Activated T-cell treated with anti-CD3 and anti-CD28 coated beads, Interleukin-2, amount 50 U/mL, for 72 hours (primary cell): ENCODE measurements at places on chromosomes 5 and 9.

DNA sequence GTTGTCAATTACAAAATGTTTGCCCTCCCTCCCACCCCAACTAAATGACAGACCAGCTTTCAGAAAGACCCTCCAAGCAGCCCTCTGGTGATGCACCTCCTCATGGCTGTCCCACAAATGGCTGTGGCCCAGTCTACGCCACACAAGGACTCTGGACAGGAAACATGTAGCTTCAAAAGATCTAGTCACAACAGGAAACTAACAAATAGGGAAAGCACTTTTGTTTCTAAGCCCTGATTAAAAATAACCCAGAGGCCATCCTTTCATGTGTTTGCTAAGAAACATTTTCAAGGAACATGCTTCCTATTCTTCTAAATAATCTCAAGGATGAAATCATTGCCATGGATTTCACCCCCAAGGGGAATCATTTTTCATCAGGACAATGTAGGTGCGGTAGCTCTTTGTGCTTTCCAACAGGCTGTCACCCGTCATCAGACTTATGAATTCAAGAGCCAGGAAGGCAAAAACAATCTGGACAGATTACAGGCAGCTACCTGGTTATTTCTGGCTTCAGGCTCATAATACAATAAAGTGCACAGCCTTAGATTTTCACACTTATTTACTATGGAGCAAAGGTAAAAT, 20.1 kb downstream of the PCSK1 start:
- no peaks in the 10 kb centered on the region for H3K36me3 ChIP-seq
- DNase-seq, result no peak
- H3K27ac ChIP-seq, result no peak overlapping the region
- H3K4me1 ChIP-seq, result no peaks in the 10 kb centered on the region
- peaks cover 7% of the 10 kb centered on the region for H3K27me3 ChIP-seq

- no peak overlapping the region for H3K4me3 ChIP-seq
- H3K27me3 ChIP-seq, result peaks cover 13% of the 10 kb centered on the region
- no peak overlapping the region for H3K27ac ChIP-seq
- no peaks in the 10 kb centered on the region for H3K4me1 ChIP-seq
Measured at GRCh38 chr5:158922263-158922592, 177.5 kb downstream of the EBF1 start.

- H3K4me1 ChIP-seq, result peaks cover 9% of the 10 kb centered on the region
- H3K36me3 ChIP-seq, result peaks cover 9% of the 10 kb centered on the region
- DNase-seq, result no peak
Measured at GRCh38 chr9:75064307-75065025, 23.5 kb downstream of the NMRK1 start.

DNA sequence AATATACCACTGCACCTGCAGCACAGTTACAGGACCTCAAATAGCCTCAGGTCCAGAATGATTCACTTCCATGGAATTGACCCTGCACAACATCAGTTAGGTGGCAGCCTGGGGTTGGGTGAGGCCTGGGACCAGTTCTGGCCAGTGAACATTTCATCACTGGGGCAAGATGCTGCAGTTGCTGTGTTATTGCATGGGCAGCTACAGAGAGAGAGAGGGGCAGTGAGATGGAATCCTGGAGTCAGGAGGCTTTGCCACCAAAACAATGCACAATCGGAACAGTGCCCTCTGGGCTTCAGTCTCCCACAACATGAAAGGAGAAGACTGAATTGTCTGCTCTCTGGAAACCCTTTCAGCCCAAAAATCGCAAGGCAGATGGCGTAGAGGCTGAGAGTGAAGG, 51.8 kb downstream of the SH3TC2 start:
- H3K27ac ChIP-seq, result no peak overlapping the region
- no peak for DNase-seq
- H3K4me1 ChIP-seq, result no peaks in the 10 kb centered on the region
- no peaks in the 10 kb centered on the region for H3K27me3 ChIP-seq
- H3K4me3 ChIP-seq, result no peak overlapping the region
- H3K36me3 ChIP-seq, result no peaks in the 10 kb centered on the region

GRCh38 chr9:19583890-19584289, 175.1 kb downstream of the ACER2 start:
- no peaks in the 10 kb centered on the region for H3K36me3 ChIP-seq
- no peak for DNase-seq
- no peaks in the 10 kb centered on the region for H3K4me1 ChIP-seq
- H3K27me3 ChIP-seq, result peaks cover 7% of the 10 kb centered on the region

GRCh38 chr9:128399861-128400260, 20.8 kb upstream of the CERCAM start:
- no peak overlapping the region for H3K27ac ChIP-seq
- peaks cover 5% of the 10 kb centered on the region for H3K4me1 ChIP-seq
- H3K36me3 ChIP-seq, result no peaks in the 10 kb centered on the region
- H3K27me3 ChIP-seq, result peaks cover 15% of the 10 kb centered on the region

DNA sequence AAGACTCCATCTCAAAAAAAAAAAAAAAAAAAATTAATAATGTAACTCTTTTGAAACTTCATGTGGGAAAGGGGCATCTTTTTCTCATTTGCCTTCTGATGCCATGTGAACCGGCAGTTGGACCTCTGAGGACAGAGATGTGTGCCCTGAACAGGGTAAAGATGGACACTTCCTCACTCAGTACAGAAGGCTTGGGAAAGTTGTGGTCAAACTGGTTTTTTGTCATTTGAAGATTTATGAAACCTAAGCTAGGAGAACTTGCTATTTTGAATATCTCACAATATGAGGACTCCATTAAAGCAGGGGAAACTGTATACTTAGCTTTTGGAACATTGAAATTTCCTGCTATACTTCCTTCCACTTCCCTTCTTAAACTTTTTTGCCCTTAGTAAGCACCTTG, 147.5 kb upstream of the ALDH1B1 start:
- H3K27me3 ChIP-seq, result no peaks in the 10 kb centered on the region
- H3K36me3 ChIP-seq, result no peaks in the 10 kb centered on the region
- H3K4me3 ChIP-seq, result no peak overlapping the region
- H3K27ac ChIP-seq, result no peak overlapping the region
- DNase-seq, result no peak
- no peaks in the 10 kb centered on the region for H3K4me1 ChIP-seq

GRCh38 chr9:129459547-129460322, 161.2 kb downstream of the C9orf50 start:
- peaks cover 43% of the 10 kb centered on the region for H3K4me1 ChIP-seq
- no peaks in the 10 kb centered on the region for H3K36me3 ChIP-seq
- H3K27ac ChIP-seq, result no peak overlapping the region
- peak overlapping the region; percentile 86 for H3K4me3 ChIP-seq
- DNase-seq, result peak; percentile 49

GRCh38 chr9:133525677-133526076, 918 bp upstream of the MYMK start:
- DNase-seq, result no peak
- H3K36me3 ChIP-seq, result no peaks in the 10 kb centered on the region
- H3K27ac ChIP-seq, result no peak overlapping the region
- H3K4me1 ChIP-seq, result peaks cover 4% of the 10 kb centered on the region
- no peak overlapping the region for H3K4me3 ChIP-seq

DNA sequence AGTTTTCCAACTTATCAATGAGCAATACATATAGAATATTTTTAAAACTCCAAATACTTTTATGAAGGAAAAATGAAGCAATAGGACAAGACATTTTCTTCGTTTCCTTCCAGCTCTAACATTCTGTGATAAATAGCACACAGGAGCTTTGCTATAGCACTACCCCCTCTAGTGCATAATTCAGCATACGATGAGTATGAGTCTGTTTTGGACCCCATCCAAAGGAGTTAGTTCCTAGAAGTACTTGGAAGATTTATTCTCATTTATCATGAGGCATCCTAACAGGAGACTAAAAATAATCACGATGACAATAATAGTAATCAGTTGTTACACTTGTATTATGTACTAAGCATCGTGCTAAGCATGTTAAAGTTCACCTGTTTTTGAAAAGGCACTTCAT, 1061.3 kb upstream of the DMAC1 start:
- peaks cover 16% of the 10 kb centered on the region for H3K4me1 ChIP-seq
- H3K27ac ChIP-seq, result no peak overlapping the region
- H3K36me3 ChIP-seq, result peaks cover 2% of the 10 kb centered on the region
- H3K4me3 ChIP-seq, result no peak overlapping the region
- DNase-seq, result no peak
- peaks cover 38% of the 10 kb centered on the region for H3K27me3 ChIP-seq

GRCh38 chr9:6711403-6711802, 46.4 kb upstream of the KDM4C start:
- no peaks in the 10 kb centered on the region for H3K4me1 ChIP-seq
- H3K4me3 ChIP-seq, result no peak overlapping the region
- DNase-seq, result no peak
- H3K36me3 ChIP-seq, result peaks cover 1% of the 10 kb centered on the region

DNA sequence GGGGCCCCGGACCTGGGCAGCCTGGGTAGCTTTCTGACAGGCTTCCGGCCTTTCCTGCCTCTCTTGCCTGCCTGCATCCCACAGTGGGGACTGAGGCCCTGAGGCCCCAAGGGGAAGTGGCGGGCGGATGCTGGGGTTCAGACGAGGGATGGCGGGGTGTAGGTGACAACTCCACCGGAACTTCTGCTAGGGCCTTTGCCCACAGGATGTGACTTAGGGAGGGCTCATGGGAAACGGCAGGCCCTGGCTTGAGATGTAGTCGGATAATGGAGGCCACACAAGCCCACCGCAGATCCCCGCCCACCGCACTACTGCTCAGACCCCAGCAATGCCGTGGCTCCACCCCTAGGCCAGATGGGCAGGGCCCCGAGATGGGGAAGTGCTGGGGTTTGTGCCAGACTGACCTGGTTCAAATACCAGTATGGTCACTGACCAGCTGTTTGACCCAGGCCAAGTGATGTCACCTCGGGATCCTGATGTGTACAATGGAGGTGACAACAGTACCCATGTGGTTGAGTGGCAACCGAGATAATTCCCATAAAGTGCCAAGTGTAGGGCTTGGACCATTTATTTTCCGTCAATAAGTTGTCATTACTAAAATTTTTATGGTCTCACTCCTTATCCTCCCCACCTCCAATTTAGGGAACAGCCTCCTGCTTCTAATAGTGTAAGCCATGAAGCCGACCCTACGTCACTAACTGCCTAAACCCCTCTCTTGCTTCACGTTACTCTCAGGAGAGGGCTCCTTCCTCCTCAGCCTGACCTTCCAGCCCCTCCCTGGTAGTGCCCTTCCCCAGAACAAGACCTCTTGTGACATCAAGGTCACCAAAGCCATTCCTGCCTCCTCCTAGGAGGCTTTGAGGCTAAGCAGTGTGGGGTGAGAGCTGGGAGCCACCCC, 2.5 kb upstream of the CDK9 start:
- H3K27me3 ChIP-seq, result no peaks in the 10 kb centered on the region
- H3K27ac ChIP-seq, result peak overlapping the region; percentile 96
- peaks cover 77% of the 10 kb centered on the region for H3K4me1 ChIP-seq
- H3K4me3 ChIP-seq, result peak overlapping the region; percentile 82
- peak; percentile 82 for DNase-seq

- peaks cover under 1% of the 10 kb centered on the region for H3K36me3 ChIP-seq
- H3K4me1 ChIP-seq, result peaks cover 16% of the 10 kb centered on the region
- no peak overlapping the region for H3K4me3 ChIP-seq
- DNase-seq, result no peak
- no peaks in the 10 kb centered on the region for H3K27me3 ChIP-seq
Measured at GRCh38 chr5:134577022-134577795, 51.7 kb downstream of the JADE2 start.

GRCh38 chr5:148796936-148797335, 29.5 kb upstream of the ADRB2 start:
- H3K4me3 ChIP-seq, result no peak overlapping the region
- H3K27ac ChIP-seq, result no peak overlapping the region
- H3K36me3 ChIP-seq, result peaks cover 3% of the 10 kb centered on the region
- peaks cover 51% of the 10 kb centered on the region for H3K27me3 ChIP-seq
- peaks cover 58% of the 10 kb centered on the region for H3K4me1 ChIP-seq

DNA sequence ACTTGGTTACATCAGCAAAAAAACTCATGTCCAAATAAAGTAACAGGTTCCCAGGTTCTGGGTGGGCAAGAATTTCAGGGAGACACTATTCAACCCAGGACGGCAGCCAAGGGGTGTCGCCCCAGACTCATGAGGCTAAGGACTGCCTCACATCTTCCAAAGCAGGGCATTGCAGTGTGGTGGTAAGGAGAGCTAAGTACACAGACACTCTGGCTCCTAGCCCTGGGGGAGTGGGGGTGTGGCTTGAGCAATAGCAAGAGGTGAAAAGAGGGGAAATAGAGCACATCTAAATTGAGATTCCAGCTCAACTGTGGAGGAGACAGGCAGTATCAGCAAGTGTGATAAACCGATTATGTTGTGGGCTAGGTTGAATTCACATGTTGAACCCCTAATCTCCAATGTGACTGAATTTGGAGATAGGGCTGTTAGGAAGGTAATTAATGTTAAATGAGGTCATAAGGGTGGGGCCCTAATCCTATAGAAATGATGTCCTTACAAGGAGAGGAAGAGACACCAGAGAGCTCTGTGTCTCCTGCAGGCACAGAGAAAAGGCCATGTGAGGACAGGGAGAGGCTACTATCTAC, 49.9 kb upstream of the MARCHF11 start:
- H3K4me1 ChIP-seq, result no peaks in the 10 kb centered on the region
- no peak overlapping the region for H3K4me3 ChIP-seq
- H3K27ac ChIP-seq, result no peak overlapping the region
- no peaks in the 10 kb centered on the region for H3K27me3 ChIP-seq
- no peak for DNase-seq

GRCh38 chr9:92711844-92712243, 41.9 kb upstream of the IPPK start:
- peak overlapping the region; percentile 21 for H3K4me3 ChIP-seq
- peaks cover 29% of the 10 kb centered on the region for H3K4me1 ChIP-seq
- no peaks in the 10 kb centered on the region for H3K27me3 ChIP-seq
- H3K27ac ChIP-seq, result peak overlapping the region; percentile 88
- no peak for DNase-seq

GRCh38 chr5:80871541-80871961, 88.6 kb upstream of the RASGRF2 start:
- H3K27me3 ChIP-seq, result no peaks in the 10 kb centered on the region
- DNase-seq, result peak; percentile 67
- H3K4me3 ChIP-seq, result peak overlapping the region; percentile 10
- peaks cover 53% of the 10 kb centered on the region for H3K4me1 ChIP-seq
- no peak overlapping the region for H3K27ac ChIP-seq

- DNase-seq, result no peak
- H3K4me1 ChIP-seq, result peaks cover 16% of the 10 kb centered on the region
- H3K4me3 ChIP-seq, result no peak overlapping the region
- H3K27me3 ChIP-seq, result no peaks in the 10 kb centered on the region
Measured at GRCh38 chr5:87184605-87185004, 83.1 kb upstream of the RASA1 start.

GRCh38 chr9:981491-981898, 5.0 kb downstream of the DMRT3 start:
- peaks cover 5% of the 10 kb centered on the region for H3K4me1 ChIP-seq
- no peak overlapping the region for H3K4me3 ChIP-seq
- DNase-seq, result no peak
- H3K36me3 ChIP-seq, result peaks cover 1% of the 10 kb centered on the region

- no peaks in the 10 kb centered on the region for H3K27me3 ChIP-seq
- DNase-seq, result no peak
- no peak overlapping the region for H3K27ac ChIP-seq
- H3K4me1 ChIP-seq, result peaks cover 19% of the 10 kb centered on the region
- peak overlapping the region; percentile 52 for H3K4me3 ChIP-seq
Measured at GRCh38 chr9:75937521-75938258, 47.2 kb downstream of the PCSK5 start.
